IMR-90 (cell line): ENCODE measurements at places on chromosomes 3 and 15.
A peak's percentile ranks its signal among the peaks of the same experiment; 100 is the strongest.

DNA sequence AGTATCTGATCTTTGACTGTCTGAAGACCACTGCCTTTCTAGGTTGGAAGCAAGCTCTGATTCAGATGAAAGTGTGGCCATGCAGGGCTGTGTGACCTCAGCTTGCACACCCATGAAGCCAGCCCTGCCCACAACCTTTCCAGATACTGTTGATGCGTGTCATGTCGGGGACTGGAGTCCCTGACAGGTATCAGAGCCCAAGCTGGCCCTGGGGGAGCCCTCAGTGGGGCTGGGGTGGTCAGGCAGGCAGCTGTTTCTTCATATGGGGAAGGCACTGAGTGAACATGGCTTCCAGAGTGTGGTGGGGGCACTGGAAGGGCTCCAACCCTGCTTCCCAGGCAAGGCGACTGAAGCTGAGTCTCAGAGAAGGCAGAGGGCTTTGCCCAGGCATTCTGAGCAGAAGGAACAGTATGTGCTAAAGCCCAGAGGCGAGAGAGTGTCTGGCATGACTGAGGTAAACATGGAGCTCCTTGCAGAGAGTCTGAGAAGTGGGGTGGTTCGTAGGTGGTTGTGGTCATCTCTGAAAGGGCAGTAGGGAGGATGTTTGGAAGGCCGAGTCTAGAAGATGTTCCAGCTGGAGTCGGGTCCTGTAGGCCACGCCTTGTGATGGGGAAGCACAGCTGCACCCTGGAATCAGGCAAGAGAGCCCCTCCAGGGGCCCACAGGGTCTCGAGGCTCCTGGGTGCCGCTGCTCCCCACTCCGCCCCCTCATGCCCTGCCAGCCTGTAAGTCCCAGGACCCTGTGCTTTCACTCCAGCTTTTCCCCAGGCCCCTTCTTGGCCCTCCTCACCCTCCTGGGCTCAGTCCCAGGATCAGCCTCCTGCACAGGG lies 122.2 kb downstream of the EEFSEC start:
- DNase-seq = peak; percentile 4

- no peak for DNase-seq
These were observed 75.1 kb downstream of the CD200 start for GRCh38 chr3:112407888-112408702.

DNA sequence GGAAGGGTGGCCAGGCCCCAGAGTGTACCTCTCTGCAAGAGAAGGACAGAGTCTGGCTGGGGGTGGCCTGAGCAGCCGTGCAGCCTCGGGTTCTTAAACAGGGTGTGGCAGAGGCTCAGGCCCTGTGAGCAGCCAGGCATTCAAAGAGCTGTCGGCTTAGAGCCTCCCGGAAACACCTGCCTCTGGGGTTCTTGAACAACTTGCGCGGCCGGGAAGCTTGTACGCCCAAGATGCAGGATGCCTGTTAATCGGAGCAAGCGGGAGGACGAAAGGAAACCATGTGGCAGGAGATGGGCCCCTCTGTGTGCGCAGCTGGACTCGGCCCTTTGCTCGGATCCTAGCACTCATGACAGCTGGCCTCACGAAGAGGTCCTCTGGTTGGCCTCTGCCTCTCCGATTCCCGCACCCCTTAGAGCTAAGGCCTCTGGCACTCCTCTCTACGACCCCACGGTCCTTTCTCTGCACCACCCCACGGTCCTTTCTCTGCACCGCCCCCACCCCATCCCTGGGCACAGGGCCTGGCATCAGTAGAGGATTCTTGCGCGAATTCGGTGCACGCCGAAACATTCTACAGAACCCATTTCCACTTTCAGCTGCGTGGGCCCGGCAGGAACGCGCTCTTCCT lies 23.9 kb upstream of the TXNRD3 start:
- no peak for DNase-seq

GRCh38 chr3:194843556-194843955 lies 157.9 kb downstream of the FAM43A start:
- DNase-seq = no peak

GRCh38 chr15:63203451-63204090 lies 14.2 kb downstream of the RAB8B start:
- DNase-seq = peak; percentile 76

DNA sequence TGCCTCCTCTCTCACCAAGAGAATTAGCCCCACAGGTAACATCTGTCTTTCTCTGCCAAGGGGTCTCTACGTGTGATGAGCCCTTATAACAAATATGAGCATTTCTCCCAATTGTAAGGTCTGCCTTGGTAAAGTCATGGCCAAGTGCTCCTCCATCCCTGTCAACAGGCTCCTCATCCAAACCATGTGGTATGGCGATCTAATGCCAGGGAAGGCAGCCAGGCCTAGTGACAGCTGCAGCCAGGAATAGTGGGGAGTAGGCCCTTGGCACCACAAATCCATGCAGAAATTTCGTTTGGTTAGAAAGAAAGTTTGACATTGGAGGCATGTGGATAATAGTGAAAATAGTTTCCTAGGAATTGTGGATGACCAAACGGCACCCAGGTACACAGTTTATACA lies 4.7 kb upstream of the LRTM1 start:
- no peak for DNase-seq

GRCh38 chr3:107975529-107976201 lies 115.2 kb downstream of the CD47 start:
- DNase-seq = no peak

- peak; percentile 57 for DNase-seq
These were observed 43.0 kb upstream of the TLE3 start for GRCh38 chr15:70140543-70141375.

- DNase-seq = peak; percentile 29
These were observed 33.3 kb downstream of the ATG7 start for GRCh38 chr3:11305509-11305908.

GRCh38 chr3:190446573-190447279 lies 3.0 kb downstream of the TMEM207 start:
- no peak for DNase-seq

DNA sequence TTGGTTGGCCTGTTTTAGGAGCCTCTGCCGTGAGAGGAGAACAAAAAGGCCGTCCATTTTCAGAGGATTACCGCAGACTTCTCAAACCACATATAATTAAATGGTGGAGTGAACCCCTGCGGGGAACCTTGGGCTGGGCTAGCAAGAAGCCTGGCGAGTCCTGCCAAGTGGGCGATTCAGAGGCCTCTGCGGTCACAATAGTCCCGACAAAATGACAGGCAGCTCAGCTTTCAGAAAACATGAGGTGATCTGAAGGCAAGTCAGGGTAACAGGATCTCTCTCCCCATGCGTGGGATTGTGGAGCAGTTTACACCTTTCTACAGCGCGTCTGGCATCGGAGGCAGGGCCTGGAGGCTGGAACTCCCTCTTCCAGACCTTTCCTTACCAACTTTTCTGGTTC lies 134.8 kb downstream of the ASB7 start:
- DNase-seq = no peak

DNA sequence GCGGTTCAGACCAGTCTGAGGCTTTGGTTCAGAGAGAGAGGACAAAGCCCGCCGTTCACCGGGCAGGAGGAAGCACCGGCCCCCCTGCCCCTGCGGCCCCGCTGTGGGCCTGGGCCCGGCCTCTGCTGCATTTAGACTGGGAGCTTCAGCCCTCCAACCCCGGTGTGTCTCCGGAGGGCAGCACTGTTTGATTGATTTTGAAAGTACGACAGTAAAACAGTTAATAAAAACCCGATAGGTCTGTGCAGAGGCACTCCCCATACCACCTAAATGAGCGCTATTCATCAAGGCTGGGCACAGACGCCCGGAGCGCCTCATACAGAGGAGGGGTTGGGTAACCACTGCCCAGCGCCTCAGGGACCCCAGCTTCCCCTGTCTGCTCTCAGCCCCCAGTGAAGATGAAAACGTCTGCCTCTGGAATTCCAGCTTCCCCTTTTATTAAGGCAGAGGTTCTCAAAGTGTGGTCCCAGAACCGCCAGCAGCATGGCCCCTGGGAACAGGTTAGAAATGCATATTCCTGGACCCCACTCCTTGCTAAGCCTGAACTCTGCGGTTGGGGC lies 256.7 kb upstream of the TLE3 start:
- DNase-seq = no peak

DNA sequence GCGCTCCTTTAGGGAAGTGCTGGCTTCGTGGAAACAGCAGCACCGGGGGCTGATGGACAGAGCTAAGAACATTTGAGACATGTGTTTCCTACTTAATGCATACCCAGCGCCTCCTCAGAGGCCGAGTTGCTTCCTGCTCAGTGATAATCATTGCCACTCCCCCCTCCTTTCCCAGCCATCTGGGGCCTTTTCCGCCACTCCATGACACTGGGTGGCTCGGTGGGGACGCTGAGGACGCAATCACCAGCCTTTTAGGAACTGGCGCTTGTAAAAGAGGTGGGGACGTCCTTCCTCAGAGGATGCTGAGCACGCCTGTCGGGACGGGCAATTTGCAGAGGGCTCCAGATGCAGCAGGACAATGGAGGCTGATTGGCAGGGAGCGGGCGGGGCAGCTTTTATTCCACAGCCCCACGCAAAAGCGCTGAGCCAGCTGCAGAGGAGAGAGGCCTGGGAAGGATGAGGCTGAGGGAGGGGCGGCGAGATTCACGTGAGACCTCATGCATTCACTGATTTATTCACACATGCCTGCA lies 22.2 kb upstream of the IQSEC1 start:
- no peak for DNase-seq

DNA sequence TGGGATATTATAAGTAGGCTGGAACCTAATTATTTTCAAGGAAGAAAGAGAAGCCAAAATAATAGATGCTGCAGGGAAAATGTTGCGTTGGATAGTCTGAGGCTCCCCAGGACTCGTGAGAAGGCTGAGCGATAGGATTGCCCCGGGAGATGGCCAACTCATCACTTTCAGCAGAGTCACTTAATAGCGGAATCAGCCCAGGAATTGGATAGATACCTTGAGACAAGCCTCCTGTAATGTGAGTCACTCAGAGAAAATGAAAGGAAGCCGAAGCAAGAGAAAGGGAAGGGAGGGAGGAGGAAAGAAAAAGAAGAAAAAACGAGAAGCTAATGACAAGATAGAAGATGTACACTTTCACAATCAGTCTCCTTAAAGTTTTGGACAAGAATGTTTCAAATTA lies 94.3 kb downstream of the SQOR start:
- peak; percentile 6 for DNase-seq
